ENCODE measurements at places on chromosomes 4 and X. TPM values are rescaled to one million over a fixed set of nuclear protein-coding genes. Genes with fewer than 3 reads are reported as not detected.

Gene EFHC2
- not detected for total RNA-seq

GRCh38 chr4:123418351-123418931 lies 21.8 kb downstream of the SPRY1 start:
- peak overlapping the region; percentile 30 for H3K4me3 ChIP-seq
- peak; percentile 97 for DNase-seq
- H3K27ac ChIP-seq, result peak overlapping the region; percentile 70
- H3K27me3 ChIP-seq, result no peaks in the 10 kb centered on the region

Gene IGSF1
- 58.7 TPM for total RNA-seq

Gene SYP
- 1.7 TPM for total RNA-seq

DNA sequence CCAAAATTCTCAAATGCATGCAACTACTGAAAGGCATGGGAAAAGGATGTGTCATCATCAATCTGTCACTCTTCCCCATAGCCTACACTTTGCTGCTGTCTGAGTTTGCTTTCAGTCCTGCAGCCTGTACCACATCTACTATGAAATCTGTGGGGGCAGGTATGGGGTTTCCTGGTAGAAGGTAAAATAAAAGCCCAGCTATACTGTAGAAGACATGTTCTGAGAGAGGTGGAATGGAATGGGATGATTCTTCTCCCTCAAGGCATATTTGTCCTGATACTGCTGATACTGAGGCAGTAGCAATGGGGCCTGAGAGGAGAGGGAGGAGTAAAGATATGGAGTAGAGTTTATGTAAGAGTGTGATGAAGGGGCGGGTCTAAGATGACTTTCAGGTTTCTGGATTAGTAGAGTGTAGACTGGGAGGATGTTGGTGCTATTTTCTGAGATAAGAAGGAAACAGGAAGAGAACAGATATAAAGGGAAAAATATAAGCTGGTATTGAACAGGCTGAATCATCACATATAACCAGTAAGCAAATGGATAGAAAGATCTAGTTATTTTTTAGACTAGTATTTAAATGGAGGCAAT lies 38.7 kb upstream of the GYPA start:
- no peaks in the 10 kb centered on the region for H3K36me3 ChIP-seq
- no peaks in the 10 kb centered on the region for H3K27me3 ChIP-seq
- DNase-seq, result no peak

Gene SAT1
- 237 TPM for total RNA-seq

DNA sequence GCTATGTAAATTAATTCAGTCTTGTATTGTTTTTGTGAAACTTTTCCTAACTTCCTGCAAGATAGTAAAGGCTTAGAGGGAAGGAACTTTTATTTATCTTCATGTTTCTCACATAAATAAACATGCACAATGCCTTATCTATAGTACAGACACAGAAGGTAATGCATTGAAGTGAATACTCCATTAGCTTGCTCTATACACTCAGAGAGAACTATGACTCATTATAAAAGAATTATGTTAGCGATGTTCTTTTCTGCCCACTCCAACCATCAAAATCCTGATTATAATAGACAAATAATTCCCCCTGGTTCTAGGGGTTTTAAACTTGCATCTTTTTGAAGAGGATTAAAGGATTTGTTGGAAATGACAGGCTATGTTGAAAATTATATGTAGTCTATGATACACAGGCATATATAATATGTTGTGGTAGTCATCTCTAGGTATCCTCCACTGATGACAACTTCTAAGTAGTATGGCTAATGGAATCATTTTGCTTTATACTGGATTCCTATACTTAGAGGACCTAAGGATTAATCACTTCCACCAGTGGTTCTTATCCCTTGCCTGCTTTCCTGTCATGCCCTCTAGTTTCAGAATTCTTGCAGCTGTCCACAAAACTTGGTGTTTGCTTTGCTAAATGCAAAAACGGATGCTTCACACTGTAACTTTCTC lies 115.7 kb downstream of the NDST4 start:
- no peak overlapping the region for H3K4me3 ChIP-seq
- no peak overlapping the region for H3K27ac ChIP-seq
- no peaks in the 10 kb centered on the region for H3K4me1 ChIP-seq
- no peak for DNase-seq
- H3K36me3 ChIP-seq, result no peaks in the 10 kb centered on the region
- no peaks in the 10 kb centered on the region for H3K27me3 ChIP-seq

- H3K4me1 ChIP-seq, result no peaks in the 10 kb centered on the region
- H3K4me3 ChIP-seq, result no peak overlapping the region
- no peak for DNase-seq
- H3K36me3 ChIP-seq, result no peaks in the 10 kb centered on the region
Observed at GRCh38 chrX:66014556-66014955, 25.3 kb downstream of the VSIG4 start.

DNA sequence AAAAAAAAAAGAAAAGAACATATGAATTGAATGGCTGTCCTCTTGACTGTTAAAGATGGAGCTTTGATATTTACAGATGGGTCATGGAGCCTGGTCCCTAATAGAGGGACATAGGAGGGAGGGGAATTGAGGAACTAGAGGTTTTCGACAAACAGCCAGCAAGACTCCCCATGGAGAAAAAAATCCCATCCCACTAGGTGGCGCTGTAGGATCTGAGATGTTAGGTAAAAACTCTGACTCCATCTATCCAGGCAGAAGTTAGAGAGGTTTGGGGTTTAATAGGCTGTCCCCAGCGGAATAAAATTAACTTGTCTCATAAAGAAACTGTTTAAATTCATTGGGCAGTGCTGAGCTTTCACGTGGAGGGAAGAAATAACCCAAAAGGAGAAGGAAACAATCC lies 45.9 kb downstream of the HMGB2 start:
- H3K4me3 ChIP-seq, result no peak overlapping the region
- no peak overlapping the region for H3K27ac ChIP-seq
- H3K4me1 ChIP-seq, result no peaks in the 10 kb centered on the region
- DNase-seq, result peak; percentile 60
- H3K36me3 ChIP-seq, result no peaks in the 10 kb centered on the region
- 0 out of 3 replicates have a peak, but pooled peaks cover 3% of the 10 kb centered on the region for H3K27me3 ChIP-seq

Gene CXorf38
- total RNA-seq, result 6.7 TPM
